Retinal pigment epithelial cell (primary cell): ENCODE measurements at places on chromosomes 13 and 19.
A peak's percentile ranks its signal among the peaks of the same experiment; 100 is the strongest.

GRCh38 chr19:35066691-35067563 is 25.4 kb downstream of the HPN start:
- DNase-seq = peak; percentile 13

DNA sequence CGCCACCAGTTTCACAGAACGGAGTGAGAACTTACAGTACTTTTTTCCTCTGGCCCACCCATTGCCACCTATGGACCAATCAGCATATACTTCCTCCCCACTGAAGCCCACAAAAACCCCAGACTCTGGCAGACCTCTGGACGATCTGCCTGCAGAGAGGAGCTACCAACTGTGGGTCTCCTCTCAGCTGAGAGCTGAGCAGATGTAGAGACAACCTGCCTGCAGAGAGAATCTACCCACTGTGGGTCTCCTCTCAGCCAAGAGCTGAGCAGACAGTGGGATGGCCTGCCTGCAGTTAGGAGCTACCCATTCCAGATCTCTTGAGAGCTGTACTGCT is 69.7 kb downstream of the PIBF1 start:
- DNase-seq = no peak

- DNase-seq = peak; percentile 48
Measured at GRCh38 chr19:44570984-44571684, 41.7 kb upstream of the CEACAM20 start.

DNA sequence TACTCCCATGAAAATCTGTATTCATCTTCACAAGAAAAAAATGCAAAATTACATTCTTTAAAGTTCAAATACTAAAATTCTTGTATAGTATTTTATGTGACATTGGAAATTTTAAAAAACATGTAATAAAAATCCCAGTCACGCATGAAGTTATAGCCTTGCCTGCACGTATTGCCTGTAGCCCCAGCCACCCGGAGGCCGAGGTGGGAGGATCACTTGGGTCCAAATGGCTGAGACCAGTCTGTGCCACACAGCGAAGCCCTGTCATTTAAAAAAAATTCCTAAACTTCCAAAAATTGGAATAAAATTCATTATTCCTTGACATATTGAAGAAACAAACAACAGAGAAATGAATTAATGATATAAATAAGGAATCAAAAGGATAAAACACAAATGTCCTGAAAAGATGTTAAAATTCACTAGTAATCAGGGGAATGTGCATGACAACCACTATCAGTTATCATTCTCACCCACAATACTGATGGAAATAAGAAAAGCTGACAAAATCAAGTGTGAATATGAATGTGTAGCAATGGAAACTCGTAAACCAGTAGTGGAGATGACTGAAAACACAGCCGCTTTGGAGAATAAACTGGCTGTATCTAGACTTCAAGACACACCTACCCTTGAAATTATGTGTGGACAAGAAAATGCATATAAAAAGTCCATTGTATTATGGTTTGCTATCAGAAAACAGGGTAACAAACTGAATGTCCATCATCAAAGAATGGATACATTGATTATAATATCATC is 7.5 kb downstream of the CARD8 start:
- no peak for DNase-seq

DNA sequence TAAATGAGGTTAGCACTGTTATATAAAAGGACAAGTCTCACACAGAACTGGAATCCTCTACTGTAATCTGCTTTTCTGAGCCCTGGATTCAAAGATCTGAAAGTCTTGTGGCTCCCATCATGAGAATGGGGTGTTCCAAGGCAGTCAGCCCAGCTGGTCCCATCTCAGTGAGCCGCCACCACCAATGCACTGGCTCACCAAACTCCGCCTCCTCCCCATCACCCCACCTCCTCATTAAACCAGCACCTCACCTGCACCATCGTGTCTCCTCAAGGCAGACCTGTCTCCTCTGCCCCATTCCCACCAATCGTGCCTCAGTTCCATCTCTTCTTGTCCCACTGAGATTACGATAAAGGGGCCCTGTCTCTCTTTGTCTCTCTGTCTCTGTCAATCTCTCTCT is 166.7 kb downstream of the USP12 start:
- DNase-seq = no peak

GRCh38 chr19:5093948-5094718 is 125.2 kb downstream of the KDM4B start:
- DNase-seq = no peak

- DNase-seq = no peak
Measured at GRCh38 chr13:96229356-96229755, 139.4 kb downstream of the HS6ST3 start.

DNA sequence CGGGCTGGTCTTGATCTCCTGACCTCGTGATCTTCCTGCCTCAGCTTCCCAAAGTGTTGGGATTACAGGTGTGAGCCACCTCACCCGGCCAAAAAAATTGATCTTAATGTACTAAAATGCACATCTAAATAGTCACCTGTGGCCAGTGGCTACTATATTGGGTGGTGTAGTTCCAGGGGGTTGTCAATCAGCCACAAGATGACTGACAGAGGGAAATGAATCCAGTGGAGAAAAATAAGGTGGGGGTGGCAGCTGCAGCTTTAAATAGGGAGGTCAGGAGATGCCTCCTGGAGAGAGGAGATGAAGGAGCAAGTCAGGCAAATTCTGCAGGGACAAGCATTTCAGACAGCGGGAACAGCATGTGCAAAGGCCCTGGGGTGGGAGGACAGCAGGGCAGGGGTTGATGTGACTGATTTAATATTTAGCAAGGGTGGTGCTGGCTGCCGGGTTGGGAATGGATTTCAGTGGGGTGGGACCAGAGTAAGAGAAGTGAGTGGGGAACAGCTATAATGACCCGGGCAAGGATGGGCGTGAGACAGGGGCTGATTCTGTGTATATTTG is 18.0 kb downstream of the TIMM13 start:
- DNase-seq = no peak

DNA sequence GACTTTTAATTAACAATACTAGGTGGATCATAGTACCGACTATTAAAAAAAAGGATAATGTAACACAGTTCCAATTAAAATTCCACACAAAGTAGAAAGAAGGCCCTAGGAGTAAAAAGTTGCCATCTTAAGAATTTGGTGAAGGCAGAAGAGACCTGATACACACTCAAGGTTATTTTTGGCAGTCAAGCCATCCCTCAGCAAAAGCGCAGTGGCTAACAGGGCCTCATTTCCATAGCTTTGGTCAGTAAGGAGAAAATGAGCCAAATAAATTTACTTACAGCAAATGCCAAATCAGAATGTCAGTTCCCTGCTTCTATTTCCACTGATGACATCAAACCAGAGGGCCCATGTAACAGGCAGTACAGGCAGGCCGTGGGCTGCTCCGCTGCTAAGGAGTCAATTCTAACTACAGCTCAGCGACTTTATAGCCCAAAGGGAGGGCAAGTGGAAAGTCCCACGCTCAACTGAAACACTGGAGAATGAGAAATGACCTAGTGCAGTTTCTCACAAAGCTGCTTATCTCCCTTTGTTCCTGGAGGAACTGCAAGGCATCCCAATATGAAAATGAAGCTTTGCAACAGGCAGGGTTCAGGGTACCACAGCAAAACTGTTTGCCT is 6.3 kb downstream of the ARGLU1 start:
- no peak for DNase-seq

DNA sequence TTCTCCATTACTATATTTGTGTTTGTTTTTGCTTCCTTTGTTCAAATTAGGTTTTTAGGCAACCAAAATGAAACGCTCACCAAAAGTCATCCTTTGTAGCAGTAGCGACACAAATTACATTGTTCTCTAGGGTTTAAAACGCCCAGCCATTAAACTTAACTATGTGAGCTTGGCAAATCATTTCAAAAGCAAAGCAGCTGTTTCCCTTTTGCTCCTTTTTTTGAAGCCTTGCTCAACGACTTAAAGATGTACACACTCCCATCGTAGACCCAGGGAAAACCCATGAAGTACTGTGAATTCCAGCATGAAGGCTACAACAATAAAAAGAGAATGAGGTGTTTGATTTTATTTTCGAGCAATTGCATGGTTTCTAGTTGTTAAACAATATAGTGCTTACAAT is 106.7 kb downstream of the RAP2A start:
- DNase-seq = no peak

DNA sequence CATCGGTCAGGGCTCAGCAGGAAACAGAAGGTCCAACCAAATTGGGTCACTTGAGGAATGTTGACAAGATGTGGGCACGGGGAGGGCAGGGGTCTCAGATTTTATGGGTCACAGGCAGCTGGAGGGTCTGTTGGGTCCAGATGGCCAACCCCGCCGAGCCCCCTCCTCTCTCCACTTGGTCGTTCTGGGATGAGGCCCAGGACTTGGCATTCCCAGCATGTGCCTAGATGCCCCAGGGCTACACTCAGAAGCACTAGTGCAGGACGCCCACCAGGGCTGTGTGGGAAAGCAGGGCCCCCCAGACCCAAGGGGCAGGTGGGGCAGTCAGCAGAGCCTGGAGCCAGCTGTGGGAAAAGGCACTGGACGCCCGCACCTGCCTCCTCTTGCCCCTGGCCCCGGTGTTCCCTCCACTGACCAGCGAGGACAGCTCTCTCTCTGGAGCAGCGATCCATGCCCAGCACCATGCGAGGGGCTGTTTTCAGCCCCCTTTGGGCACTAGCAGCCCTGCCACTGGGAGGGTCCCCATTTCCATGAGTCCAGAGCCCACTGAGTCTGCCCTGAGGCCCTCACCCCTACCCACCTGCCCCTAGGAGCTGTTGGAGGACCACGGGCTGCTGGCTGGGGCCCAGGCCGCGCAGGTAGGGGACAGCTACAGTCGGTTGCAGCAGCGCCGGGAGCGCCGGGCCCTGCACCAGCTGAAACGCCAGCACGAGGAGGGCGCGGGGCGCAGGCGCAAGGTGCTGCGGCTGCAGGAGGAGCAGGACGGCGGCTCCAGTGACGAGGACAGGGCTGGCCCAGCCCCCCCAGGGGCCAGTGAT is 26.0 kb downstream of the DHX34 start:
- no peak for DNase-seq

GRCh38 chr13:24899601-24900000 is 135.6 kb downstream of the RNF17 start:
- DNase-seq = no peak

DNA sequence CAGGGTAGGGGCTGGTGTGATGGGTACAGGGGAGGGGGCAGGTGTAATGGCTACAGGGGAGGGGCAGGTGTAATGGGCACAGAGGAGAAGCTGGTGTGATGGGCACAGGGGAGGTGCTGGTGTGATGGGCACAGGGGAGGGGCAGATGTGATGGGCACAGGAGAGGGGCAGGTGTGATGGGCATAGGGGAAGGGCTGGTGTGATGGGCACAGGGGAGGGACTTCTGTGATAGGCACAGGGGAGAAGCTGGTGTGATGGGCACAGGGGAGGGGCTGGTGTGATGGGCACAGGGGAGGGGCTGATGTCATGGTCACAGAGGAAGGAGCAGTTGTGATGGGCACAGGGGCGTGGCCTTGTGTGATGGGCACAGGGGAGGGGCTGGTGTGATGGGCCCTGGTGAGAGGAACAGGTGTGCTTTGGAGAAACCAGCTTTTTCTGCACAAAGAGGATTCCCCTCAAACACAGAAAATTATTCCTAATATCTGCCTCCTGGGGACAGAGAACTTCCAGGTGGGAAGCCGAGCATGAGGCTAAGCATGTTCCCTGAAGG is 38.6 kb upstream of the POP4 start:
- DNase-seq = no peak

GRCh38 chr19:54532528-54532927 is 29.9 kb downstream of the LAIR2 start:
- DNase-seq = no peak

- no peak for DNase-seq
Measured at GRCh38 chr13:20940083-20940482, 37.5 kb upstream of the XPO4 start.

GRCh38 chr19:39032063-39032918 is at the start of gene FBXO27:
TSS of gene FBXO27 (minus strand) at chr19:39032549. CDS start at chr19:39032227, 322 bp downstream.
- no peak for DNase-seq

DNA sequence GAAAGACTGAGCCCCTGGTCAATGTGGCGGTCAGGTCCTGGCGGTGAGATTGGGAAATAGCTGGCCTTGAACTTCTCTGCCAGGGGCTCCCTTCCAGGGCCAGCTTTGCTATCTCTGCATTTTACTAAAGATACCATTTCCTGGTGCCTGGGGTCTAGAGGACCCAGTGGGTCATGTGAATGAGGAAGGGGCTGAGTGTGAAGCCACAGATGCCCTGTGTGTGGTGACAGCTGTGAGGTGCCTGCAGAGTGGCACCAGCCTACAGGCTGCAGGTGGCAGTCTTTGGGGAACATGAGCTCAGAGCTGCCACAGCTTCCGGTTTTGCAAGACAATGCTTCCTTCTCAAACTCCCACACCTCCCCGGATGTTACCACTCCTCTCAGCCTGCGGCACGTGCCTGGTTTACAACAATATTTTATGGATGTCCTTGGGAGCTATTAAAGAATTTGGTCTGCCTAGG is 5.2 kb upstream of the MLNR start:
- no peak for DNase-seq

- DNase-seq = no peak
Measured at GRCh38 chr19:35533822-35534392, 651 bp downstream of the GAPDHS start.

- no peak for DNase-seq
Measured at GRCh38 chr13:98217597-98217996, 40.5 kb upstream of the RNF113B start.

DNA sequence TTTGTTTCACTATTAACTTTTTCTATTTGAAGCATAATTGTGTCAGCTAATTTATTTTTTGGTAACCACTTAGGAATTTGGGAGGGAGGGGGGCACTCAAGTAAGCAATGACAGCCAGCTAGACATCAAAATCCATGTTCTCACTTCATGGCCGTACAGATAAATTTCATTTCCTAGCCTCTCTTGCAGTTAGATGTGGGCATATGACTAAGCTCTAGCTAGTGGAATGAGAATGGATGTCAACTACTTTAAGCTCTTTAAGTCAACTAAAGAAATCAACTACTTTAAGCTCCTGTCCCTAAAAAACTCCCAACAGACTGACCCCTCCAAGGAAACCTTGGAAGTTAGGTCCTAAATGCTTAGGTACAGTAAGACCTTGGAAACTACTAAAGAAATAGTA is 92.0 kb downstream of the KCNRG start:
- DNase-seq = peak; percentile 43

- no peak for DNase-seq
Measured at GRCh38 chr13:33452873-33453517, 167.4 kb upstream of the STARD13 start.

- DNase-seq = no peak
Measured at GRCh38 chr13:93286047-93286446, 59.4 kb downstream of the GPC6 start.
